ENCODE measurements at places on chromosomes 12 and 14.

GRCh38 chr14:98103705-98104104 lies 1168.3 kb downstream of the BCL11B start:
- H3K27me3 ChIP-seq, result no peaks in the 10 kb centered on the region
- DNase-seq, result no peak
- H3K27ac ChIP-seq, result no peak overlapping the region

DNA sequence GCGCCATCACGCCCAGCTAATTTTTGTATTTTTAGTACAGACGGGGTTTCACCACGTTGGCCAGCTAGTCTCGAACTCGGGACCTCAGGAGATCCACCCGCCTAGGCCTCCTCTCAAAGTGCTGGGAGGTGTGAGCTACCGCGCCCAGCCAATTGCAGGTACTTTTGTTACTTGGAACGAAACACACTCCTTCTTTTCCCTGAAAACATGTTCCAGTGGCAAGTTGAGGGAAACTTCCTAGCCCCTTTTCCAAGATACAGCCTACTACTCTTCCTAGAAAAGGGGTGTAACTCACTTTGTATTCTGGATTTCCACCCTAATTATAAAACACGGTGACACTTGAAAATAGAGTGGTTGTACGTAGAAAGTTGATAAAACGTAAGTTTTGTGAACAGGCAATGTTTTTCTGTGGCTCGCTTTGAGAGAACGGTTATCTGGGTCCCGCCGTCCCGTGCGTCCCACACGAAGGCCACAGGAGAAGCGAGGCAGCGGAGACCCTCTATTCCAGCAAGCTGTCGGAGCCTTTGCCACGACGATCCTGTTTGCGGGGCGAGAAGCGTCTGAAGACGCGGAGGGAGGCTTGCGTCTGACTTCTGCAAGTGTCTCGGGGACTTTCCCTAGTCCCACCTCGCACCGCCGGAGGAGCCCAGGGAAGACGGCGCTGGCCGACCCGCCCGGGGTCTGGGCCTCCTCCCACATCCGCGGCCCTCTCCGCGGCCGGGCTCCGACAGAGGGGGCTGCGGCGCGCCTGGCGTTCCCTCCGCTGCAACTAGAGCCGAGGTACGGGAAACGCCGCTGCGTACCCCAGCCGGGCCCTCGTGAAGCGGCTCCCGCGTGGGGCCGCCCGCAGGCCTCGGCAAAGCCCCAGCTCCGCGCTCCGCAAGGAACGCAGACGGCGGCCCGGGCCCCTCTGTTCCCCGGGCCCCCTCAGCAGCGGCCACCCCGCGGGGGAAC lies 745 bp downstream of the CDCA4 start:
- H3K27me3 ChIP-seq, result no peaks in the 10 kb centered on the region
- H3K27ac ChIP-seq, result peak overlapping the region; percentile 93
- peak; percentile 54 for DNase-seq
- H3K4me3 ChIP-seq, result peak overlapping the region; percentile 91

DNA sequence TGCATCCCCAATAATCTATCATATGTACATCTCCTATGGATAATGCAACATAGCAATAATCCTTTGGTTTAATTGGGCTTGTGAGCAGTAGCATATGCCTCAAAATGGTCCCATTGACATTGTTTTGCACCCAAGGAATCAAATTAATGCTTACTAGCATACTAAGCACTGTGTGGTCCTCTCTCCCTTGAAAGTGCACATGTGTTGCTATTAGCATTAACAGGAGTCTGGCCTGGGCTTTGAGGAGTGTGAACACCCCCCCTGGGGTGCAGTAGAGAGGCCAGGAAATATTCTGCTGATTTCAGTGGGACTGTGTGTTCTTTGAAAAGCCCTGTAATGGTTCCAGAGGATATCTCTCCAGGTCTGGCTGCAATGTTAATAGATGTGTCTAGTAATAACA lies 1148.4 kb downstream of the VRK1 start:
- DNase-seq, result no peak
- H3K27ac ChIP-seq, result no peak overlapping the region
- H3K4me1 ChIP-seq, result no peaks in the 10 kb centered on the region
- peaks cover 5% of the 10 kb centered on the region for H3K36me3 ChIP-seq

DNA sequence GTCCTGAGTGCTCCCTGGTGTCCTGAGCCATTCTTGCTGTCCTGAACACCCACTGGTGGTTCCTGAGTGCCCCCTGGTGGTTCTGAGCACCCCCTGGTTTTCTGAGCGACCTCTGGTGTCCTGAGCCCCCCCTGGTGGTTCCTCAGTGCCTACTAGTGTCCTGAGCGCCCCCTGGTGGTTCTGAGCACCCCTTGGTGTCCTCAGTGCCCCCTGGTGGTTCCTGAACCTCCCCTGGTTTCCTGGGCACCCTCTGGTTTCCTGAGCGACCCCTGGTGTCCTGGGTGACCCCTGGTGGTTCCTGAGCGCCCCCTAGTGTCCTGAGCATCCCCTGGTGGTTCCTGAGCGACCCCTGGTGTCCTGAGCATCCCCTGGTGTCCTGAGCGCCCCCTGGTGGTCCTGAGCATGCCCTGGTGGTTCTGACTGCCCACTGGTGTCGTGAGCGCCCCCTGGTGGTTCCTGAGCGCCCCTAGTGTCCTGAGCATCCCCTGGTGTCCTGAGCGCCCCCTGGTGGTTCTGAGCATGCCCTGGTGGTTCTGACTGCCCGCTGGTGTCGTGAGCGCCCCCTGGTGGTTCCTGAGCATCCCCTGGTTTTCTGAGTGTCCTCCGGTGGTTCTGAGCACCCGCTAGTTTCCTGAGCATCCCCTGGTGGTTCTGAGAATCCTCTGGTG lies 473.1 kb downstream of the TMEM121 start:
- DNase-seq, result peak; percentile 71
- no peaks in the 10 kb centered on the region for H3K36me3 ChIP-seq
- peaks cover 19% of the 10 kb centered on the region for H3K4me1 ChIP-seq
- H3K27ac ChIP-seq, result peak overlapping the region; percentile 88

- peak; percentile 8 for DNase-seq
- H3K27ac ChIP-seq, result peak overlapping the region; percentile 99
- H3K36me3 ChIP-seq, result peaks cover 13% of the 10 kb centered on the region
- H3K4me3 ChIP-seq, result peak overlapping the region; percentile 98
Observed at GRCh38 chr12:47079981-47080724, 394 bp upstream of the AMIGO2 start.

GRCh38 chr12:15717940-15718567 lies 71.1 kb downstream of the EPS8 start:
- peaks cover 23% of the 10 kb centered on the region for H3K27me3 ChIP-seq
- peaks cover 4% of the 10 kb centered on the region for H3K4me1 ChIP-seq
- H3K36me3 ChIP-seq, result no peaks in the 10 kb centered on the region
- no peak for DNase-seq
- H3K4me3 ChIP-seq, result no peak overlapping the region
- no peak overlapping the region for H3K27ac ChIP-seq

GRCh38 chr12:89117448-89118034 lies 234.8 kb downstream of the DUSP6 start:
- H3K4me1 ChIP-seq, result peaks cover 4% of the 10 kb centered on the region
- DNase-seq, result no peak
- peaks cover 2% of the 10 kb centered on the region for H3K36me3 ChIP-seq

DNA sequence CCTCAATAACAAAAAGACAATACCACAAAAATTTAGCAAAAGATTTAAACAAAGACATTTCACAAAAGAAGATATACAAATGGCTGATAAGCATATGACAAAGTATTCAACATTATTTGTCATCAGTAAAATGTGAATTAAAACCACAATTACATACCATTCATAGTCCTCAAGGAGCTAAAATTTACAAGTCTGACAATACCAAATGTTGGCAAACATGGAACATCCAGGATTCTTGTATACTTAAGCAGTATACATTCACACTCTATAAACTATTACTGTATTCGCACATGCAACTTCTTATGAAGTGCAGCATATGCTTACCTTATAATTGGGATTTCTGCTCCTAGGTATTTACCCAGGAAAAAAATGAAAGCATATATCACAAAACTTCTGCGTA lies 49.7 kb upstream of the BDKRB2 start:
- no peak overlapping the region for H3K27ac ChIP-seq
- no peaks in the 10 kb centered on the region for H3K4me1 ChIP-seq
- H3K27me3 ChIP-seq, result peaks cover 15% of the 10 kb centered on the region
- no peak overlapping the region for H3K4me3 ChIP-seq

DNA sequence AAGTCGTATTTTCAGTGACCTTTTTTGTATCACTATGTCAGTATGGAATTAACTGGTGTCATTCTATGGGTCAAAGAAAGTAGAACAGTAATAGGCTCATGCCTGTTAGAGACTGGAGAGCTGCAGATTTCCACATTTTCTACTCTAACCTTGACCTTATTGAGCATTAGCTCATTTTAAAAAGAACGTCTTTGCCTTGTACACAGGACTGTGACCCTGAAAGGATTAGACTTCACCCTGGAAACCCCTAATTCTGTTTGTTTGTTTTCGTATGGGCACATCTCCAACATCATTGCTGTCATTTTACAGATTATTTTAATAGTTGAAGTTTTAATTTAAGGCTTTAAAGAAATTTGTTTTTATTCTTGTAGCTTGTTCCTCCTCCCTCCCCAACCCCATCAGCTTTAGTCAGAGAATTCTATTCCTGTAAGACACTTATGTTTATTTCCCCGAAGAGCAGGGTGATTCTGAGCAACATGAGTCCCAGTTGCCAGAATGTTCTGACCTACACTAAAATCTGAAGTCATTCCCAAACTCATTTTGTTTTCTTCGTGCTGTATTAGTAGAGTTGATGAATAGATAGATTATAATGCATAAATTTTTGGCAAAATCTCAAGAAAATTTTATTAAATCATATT lies 451.3 kb downstream of the FOXG1 start:
- no peak overlapping the region for H3K27ac ChIP-seq
- DNase-seq, result no peak
- H3K27me3 ChIP-seq, result no peaks in the 10 kb centered on the region
- H3K36me3 ChIP-seq, result no peaks in the 10 kb centered on the region

DNA sequence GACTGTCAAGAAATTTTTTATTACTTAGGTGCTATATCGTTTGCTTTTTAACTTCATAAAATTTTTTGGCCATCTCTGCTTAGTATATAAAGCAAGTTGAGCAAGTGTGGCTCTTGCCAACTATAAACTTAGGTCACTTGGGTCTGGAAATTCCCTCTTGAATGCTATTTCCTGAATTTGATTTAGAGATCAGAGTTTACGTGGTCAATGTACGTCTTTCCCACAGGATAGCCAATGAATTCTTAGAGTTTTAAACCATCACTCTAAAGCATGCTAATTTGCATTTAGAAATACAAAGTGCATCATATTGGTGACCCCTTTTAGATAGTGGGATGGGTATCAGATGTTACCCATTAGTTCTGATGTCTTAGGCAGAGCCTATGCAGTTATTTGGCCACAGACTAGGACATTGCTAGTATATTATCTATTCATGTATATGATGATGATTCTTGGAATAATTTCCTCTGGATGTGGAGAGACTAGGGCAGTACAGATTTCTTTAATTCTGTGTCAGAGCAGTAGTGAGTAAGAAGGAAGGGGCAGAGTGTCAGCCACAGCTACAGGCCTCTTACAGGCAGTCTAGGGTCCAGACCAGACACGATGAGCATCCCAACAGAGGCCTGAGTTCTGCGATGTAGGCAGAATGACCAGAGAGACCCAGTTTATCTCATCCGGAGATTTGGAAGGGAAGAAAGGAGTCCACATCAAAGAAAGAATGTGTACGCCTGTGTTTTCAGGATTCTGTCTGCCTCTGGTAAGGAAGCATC lies 30.3 kb downstream of the SCN8A start:
- H3K27ac ChIP-seq, result no peak overlapping the region

DNA sequence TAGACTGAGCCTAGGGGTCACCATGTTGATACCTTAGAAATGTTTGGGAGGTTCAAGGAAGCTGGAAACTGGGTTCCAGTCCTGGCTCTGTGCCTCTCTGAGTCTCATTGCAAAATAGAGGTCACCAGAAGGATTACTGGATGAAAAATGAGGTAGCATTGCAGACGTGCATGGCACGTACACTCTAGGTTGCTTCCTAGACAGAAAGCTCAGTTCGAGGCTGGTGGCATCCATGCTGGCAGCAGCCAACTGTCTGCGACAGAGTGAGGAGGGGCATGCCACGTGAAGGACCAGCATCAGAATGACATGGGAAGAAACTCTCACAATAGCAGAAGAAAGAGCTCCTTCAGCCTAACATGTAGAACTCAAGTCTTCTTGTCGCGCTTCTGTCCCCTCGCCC lies 4.6 kb upstream of the CYP46A1 start:
- H3K4me3 ChIP-seq, result no peak overlapping the region
- H3K36me3 ChIP-seq, result no peaks in the 10 kb centered on the region
- peaks cover 7% of the 10 kb centered on the region for H3K4me1 ChIP-seq
- no peaks in the 10 kb centered on the region for H3K27me3 ChIP-seq

DNA sequence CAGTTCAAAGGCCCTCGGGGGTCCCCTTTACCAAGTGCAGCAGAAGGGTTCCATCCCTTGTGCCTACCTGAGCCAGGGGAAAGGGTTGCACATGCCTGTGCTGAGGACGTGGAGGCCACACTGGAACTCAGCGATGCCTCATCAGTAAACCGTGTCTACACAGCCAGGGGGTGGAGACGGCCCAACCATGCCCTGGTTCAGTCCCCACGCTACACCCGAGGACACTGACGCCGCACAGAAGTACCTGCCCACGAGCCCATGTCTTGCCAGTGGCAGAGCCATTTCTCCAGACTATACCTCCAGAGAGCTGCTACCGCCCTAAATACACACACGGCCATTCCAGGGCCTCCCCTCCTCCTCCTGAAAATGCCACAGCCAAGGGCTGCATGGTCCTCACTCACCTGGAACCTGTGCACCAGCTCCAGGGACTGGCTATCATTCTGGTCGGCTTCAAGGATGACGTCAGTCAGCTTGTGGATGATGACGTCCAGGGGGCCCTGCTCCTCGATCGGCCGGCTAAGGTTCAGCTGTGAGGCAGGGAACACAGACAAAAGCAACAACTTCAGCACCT lies 93.4 kb downstream of the CHGA start:
- H3K36me3 ChIP-seq, result peaks cover 2% of the 10 kb centered on the region
- peaks cover 32% of the 10 kb centered on the region for H3K4me1 ChIP-seq
- DNase-seq, result no peak
- H3K27me3 ChIP-seq, result no peaks in the 10 kb centered on the region
- no peak overlapping the region for H3K27ac ChIP-seq

GRCh38 chr14:95039259-95039992 lies 117.9 kb downstream of the DICER1 start:
- no peak overlapping the region for H3K4me3 ChIP-seq
- DNase-seq, result no peak
- peaks cover 2% of the 10 kb centered on the region for H3K36me3 ChIP-seq
- peaks cover 2% of the 10 kb centered on the region for H3K4me1 ChIP-seq
- no peak overlapping the region for H3K27ac ChIP-seq
